ENCODE measurements at places on chromosomes 16 and 17.
A peak's percentile ranks its signal among the peaks of the same experiment; 100 is the strongest.

DNA sequence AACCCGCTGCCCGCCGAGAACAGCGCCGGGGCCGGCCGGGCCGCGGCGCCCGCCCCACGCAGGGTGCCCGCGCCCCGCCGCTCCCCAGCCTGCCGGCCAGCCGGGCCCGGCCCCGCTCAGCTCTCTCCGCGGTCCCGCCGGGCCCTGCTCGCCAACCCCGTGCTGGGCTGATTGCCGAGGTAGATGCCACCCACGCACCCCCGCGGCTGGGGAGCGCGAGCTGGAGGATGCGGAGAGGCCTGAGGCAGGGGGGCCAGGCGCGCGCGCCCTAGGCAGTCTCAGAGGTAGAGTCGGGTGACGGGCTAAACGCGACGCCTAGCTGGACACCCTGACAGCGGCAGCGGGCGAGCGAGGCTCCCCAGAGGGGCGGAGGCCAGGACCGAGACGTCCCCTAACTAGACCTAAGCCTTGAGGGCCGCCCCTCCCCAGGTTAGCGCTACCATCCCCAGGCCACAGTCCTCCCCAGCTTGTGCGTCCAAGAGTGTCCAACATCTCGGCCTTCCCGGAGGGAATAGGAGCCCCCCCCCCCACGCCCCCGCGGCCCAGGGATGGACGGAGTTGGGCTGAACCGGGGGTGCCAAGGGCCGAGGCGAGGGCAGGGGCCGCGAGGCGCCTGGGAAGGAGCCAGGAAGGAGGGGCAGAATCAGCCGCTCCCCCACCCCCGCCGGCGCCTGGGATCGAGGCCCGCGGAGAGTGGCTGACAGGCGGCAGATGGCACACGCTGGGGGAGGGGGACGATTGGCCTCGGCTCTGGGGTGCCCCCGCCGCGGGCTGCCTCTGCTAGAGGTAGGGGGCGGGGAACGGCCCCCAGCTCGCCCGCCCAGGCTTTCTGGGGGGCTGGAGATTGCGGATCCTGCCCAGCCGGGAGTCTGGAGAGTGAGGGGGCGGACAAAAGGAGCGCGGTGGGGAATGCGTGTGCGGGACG is 2.5 kb upstream of the ZNF423 start:
- DNase-seq, result peak; percentile 54

GRCh38 chr17:6796887-6797490 is 21.0 kb downstream of the FBXO39 start:
- DNase-seq, result no peak

DNA sequence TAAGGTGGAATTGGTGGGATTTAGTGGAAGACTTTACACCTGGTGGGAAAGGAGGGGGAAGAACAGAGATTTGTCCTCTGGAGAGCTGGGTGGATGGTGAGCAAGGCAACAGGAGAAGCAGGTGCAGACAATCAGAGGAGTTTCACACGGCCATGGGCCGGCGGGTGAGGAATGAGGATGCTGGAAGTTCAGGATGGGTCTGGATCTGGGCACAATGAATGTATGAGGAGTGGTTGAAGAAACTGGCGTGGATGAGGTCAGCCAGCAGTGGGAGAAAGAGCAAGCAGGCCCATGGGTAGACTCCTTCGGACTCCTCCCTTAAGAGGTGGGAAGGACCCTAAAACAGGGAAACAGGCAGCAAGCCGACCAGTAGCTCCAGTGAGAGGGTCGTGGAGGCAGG is 10.1 kb upstream of the MNT start:
- DNase-seq, result no peak

DNA sequence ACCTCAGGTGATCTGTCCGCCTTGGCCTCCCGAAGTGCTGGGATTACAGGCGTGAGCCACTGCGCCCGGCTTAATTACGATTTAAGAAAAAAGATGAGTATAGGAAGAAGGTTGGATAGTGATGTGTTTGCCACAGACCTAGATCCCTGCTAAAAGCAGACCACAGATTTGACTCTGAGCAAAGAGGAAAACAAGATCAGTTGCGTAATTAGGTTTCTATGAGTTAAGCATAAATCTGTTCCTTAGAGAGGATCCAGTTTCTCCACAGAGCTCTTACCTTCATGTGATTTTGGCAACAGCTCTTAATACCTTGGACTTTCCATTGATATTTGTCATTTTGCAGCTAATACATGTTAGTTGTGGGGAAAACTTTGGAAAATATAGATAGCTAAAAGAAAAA is 31.1 kb downstream of the CDH1 start:
- DNase-seq, result no peak

DNA sequence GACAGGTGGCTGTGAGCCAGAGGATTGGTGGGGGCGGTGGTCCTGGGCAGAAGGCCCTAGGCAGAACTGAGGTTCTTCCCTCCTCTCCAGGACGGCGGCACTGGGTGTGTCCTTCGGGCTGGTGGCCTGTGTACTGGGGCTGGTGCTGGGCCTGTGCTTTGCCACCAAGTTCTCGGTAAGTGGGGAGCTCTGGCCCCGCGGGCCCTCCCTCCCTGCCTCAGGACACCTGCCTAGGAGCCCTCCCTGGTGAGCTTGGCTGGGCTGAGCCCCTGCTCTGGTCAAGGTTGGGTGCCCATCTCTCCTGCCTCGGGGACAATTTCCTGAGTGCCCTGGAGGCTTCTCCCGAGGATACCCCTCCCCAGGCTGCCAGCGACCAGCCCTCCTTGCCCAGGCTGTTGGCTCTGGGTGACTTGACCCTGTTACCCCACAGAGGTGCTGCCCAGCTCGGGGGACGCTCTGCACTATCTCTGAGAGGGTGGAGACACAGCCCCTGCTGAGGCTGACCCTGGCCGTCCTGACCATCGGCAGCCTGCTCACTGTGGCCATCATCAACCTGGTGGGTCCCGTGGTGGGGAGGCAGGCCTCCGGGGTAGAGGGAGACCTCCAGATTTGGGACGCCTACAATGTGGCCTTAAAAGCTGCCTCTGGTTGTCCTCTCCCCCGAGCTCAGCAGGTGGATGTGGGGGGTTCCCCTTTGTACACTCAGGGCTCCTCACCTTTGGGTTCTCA is 42.0 kb downstream of the ADCY7 start:
- no peak for DNase-seq

GRCh38 chr17:1055751-1056645 is 59.1 kb downstream of the TIMM22 start:
- DNase-seq, result no peak

- DNase-seq, result no peak
Measured at GRCh38 chr16:84690088-84690819, 9.5 kb upstream of the USP10 start.

GRCh38 chr17:68771867-68772515 is 170.8 kb upstream of the FAM20A start:
- DNase-seq, result peak; percentile 49

DNA sequence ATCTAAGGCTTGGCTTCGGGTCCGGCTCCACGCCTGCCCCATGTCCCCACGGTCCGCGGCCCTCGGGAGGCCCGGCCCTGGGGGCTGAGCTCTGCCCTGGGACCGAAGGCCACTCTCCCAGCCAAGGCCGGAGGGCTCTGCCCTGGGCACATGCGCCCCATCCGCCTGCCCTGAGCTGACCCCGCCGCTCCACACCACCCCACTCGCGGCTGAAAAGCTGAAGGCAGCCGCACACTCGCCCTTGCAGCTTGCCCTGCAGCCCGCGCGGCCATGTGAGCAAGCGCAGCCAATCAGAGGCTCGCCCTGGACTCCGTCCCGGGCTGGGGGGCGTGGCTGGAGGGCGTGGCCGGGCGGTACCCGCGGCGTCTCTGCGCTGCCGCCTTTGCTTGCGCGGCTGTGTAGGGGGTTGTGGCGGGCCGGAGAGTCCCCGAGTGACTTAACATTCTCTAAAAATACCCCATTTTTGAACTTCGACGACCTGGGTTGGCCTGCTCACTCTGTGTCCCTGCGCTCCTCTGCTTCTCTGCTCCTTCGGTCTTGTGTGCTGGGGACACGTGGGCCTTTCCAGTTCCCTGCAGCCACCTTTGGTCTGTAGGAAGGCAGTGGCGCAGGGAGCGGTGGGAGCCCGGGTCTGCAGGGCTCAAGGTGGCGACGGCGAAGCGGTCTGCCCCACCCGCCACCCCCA is 8.8 kb upstream of the MAP2K3 start:
- DNase-seq, result peak; percentile 74

- no peak for DNase-seq
Measured at GRCh38 chr16:89847940-89848297, 19.6 kb downstream of the SPIRE2 start.

DNA sequence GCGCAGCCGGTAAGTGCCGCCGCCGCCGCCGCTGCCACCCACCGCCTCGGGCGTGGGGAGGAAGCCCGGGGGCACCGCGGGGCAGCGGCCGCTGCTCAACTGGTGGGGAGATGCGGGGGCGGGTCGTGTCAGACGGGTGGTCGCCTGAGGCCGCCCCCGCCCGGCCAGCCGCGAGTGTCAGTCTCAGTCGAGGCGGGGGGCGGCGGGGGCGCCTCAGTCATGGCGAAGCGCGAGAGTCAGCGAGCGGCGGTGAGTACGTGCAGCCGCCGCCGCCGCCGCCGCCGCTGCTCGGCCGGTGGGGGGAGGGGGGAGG is 76.2 kb downstream of the CHD9 start:
- no peak for DNase-seq

GRCh38 chr16:17108596-17108995 is 362.2 kb downstream of the XYLT1 start:
- no peak for DNase-seq

GRCh38 chr16:58487566-58488351 is 12.2 kb upstream of the NDRG4 start:
- DNase-seq, result peak; percentile 80

DNA sequence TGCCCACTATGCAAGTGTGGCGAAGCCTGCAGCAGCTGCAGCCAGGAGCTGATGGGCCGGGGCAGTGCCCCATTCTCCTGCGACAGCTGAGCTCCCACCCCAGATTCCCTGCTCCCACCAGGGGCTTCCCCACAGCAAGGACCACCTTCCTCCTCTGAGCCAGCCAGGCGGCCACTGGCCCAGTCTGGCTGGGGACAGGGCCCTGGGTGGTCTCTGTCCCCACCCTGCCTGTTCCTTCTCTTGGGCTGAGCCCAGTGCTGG is 5.6 kb upstream of the NPTX1 start:
- no peak for DNase-seq

DNA sequence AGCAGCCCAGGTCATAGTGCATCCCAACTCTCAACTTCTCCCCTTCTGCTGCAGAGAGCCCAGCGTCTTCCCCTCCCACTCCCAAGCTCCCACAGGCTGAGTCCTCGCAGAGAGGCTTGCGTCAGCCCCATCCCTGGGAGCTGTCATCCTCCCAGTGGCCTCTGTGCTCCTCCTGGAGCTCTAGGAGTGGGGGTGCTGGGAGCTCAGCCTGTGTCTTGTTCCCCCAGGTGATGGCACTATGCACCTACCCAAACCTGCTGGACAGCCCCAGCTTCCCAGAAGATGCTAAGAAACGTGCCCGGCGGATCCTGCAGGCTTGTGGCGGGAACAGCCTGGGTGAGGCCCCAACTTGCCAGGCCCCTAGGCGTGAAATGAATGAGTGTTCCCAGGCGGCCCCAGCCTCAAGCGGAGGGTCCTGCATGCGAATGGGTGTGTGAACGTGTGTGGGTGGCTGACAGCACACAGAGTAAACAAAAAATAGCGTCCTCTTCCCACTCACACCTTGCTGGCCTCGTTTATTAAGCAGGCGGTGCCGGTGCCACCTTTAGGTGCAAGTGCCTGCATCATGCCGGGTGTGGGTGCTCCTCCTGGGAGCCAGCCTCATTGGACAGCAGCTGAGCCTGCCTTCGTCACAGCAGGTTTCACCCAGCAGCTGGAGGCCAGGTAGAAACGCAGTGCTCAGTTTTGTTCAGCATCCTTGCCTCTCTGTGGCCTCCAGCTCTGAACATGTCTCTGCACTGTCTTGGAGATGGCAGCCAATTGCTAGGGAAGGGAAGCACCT is 16.5 kb downstream of the GPT2 start:
- no peak for DNase-seq

DNA sequence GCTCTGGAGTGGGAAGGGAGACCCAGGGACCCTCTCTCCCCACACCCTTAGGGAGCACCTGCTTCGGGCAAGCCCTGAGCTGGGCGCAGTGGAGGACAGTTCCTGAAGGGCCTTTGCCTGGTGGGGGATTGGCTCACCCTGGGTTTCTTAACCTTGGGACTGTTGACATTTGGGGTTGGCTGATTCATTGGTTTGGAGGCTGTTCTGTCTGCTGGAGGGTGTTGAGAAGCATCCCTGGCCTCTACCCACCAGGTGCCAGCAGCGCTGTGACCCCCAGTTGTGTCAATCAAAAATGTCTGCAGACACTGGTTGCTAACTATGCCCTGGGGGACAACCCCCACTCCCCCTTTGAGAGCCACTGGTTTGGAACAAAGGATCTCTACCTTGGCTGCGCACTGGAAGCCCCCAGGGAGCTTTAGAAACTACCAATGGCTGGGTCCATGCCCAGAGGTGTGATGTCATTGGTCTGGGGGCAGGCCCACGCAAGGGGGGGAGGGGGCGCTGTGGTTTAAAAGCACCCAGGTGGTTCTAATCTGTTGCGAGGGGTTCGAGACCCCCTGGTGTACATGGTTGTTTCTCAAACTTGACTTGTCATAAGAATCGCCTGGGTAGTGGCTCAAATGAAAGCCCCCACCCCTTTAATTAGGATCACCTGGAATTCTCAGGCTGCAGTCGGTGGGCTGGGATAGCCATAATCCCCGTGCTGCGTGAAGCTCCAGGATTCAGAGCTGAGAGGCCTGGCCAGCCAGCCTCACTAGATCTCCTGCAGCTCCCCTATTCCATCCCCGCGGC is 151.9 kb upstream of the GSE1 start:
- no peak for DNase-seq

DNA sequence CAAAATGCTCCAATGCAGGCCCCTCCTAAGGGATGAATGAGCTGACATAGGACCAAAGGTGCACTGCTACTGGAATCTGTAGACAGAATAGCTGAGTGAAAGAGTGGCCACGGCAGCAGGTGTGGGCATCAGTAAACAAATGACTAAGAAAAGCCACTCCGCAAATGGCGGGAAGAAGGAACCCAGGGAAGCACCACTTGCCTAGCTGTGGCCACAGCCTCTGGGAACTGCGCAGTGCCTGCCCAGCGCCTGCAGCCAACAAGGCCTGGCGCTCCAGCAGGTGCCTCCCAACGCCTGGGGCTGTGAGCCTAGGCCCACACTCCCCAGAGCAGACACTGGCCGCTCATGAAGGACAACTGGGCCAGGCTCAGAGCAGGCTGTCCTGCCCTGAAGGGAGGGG is 11.8 kb downstream of the PEMT start:
- no peak for DNase-seq

DNA sequence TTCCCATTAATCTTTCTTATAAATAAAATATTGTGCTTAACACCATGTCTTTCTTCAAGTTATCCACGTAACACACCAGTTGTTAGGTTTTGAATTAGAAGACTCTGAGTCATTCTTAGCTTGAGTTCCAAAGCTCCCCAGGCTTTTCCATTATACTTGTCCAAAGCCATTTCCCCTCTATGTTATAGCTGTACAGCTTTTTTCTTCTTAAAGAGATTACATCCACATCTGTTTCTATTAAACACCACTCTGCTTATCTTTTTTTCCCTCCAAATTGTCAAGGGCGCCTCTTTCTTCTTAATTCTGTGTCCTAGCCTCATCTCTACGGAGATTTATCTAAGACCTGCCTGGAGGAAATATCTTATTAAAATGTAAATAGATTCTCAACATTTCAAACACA is 139.4 kb upstream of the CPHXL start:
- DNase-seq, result no peak

- DNase-seq, result no peak
Measured at GRCh38 chr17:56297184-56297583, 143.9 kb downstream of the ANKFN1 start.

All from renal cortex interstitium (tissue), 15 donors.